ENCODE measurements at places on chromosomes 1 and 21. TPM values are rescaled to one million over a fixed set of nuclear protein-coding genes. Genes with fewer than 3 reads are reported as not detected.

The FCER1G gene
- not detected for total RNA-seq

The SUSD4 gene
- not detected for total RNA-seq

The COL16A1 gene
- total RNA-seq, result 5.3 TPM

The KCNJ6 gene
- total RNA-seq, result 0.29 TPM

The HDGF gene
- total RNA-seq, result 184 TPM

The MR1 gene
- 1.2 TPM for total RNA-seq

The DPYD gene
- total RNA-seq, result 6.4 TPM

The MPZ gene
- total RNA-seq, result 4.7 TPM

- no peak for DNase-seq
These were observed 556 bp upstream of the RYR2 start for GRCh38 chr1:237041461-237041794.

- DNase-seq, result peak; percentile 31
These were observed 19.7 kb downstream of the CDK18 start for GRCh38 chr1:205523891-205524793.

GRCh38 chr1:55235722-55236121, 20.6 kb upstream of the USP24 start:
- peak; percentile 9 for DNase-seq

DNA sequence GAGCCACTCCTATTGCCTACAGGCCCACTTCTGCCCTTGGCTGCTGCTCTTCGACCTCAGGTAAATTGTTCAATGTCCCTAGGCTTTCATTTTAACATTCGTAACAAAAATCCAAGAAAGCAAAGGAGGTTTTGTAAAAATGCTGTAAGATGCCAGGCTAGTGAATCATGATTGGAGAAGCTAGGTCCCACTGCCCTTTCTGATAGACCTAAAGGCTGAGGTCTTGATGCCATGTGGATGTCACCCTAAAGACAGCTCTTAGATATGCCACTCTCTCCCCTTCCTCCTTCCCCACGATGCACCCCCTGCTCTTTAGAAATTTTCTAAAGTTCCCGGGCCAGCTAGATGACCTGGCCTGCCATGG, 9.9 kb upstream of the TMEM39B start:
- no peak for DNase-seq

- DNase-seq, result no peak
These were observed 7.1 kb downstream of the C1orf226 start for GRCh38 chr1:162388615-162389014.

DNA sequence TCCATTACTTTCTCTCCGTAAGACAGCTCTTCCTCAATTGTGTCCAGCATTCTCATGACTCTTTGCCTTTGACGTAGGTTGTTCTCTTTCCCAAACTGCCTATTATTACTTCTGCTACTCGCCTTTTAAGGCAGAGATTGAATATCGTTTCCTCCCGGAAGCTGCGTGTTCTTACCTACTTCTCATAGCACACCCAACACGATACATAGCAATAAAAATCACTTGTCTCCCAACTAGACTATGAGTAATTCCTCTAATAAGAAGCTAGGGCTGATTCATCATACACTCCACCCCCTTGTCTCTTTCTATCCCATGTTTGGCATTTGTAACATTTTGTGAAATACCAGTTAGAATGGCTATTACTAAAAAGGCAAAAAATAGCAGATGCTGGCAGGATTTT, 55.8 kb upstream of the SGIP1 start:
- no peak for DNase-seq

- no peak for DNase-seq
These were observed 226.4 kb upstream of the C8B start for GRCh38 chr1:57192222-57192621.

- DNase-seq, result no peak
These were observed 395 bp upstream of the ENO1 start for GRCh38 chr1:8878698-8879463.

GRCh38 chr1:227370533-227371254, 52.4 kb upstream of the CDC42BPA start:
- DNase-seq, result no peak

Measured in glomerular endothelial cell (primary cell).